ENCODE measurements at places on chromosomes 12 and 14.

DNA sequence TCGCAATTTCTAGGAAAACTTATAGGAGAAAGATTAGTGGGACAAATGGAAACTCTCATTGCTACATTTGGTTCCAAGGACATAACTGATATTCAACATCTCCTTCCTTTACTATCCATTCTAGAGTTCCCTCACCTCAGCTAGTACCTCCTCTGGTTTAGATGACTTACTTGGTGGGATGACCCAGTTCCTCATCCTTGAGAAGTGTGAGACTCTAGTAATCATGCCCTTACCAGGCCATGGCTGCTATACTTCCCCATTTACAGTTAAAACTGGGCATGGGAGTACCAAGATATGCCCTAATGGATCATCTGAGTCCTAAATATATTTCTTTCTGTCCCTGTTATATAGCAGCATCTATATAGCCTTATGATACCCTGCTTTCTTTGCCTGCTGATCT is 58.1 kb downstream of the IFT81 start:
- no peak for DNase-seq

GRCh38 chr14:86626530-86626929 is 1096.6 kb downstream of the FLRT2 start:
- no peak for DNase-seq

GRCh38 chr12:1348606-1349005 is 245.8 kb downstream of the FBXL14 start:
- no peak for DNase-seq

DNA sequence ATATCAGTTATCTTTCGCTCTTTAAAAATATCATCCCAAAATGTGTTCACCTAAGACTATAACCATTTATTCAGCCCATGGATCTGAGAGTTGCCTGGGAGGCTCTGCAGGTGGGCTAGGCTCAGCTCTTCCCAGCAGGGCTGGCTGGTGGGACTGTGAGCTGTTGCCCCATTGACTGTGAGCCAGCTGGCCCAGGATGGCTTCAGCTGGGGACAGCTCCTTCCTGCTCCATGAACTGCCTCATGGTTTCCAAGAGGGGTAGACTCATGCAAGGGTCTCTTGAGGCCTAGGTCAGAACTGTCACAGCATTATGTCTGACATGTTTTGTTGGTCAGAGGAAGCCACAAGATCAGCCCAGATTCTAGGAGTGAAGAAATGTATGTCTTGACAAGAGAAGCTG is 114.1 kb upstream of the E2F7 start:
- no peak for DNase-seq

DNA sequence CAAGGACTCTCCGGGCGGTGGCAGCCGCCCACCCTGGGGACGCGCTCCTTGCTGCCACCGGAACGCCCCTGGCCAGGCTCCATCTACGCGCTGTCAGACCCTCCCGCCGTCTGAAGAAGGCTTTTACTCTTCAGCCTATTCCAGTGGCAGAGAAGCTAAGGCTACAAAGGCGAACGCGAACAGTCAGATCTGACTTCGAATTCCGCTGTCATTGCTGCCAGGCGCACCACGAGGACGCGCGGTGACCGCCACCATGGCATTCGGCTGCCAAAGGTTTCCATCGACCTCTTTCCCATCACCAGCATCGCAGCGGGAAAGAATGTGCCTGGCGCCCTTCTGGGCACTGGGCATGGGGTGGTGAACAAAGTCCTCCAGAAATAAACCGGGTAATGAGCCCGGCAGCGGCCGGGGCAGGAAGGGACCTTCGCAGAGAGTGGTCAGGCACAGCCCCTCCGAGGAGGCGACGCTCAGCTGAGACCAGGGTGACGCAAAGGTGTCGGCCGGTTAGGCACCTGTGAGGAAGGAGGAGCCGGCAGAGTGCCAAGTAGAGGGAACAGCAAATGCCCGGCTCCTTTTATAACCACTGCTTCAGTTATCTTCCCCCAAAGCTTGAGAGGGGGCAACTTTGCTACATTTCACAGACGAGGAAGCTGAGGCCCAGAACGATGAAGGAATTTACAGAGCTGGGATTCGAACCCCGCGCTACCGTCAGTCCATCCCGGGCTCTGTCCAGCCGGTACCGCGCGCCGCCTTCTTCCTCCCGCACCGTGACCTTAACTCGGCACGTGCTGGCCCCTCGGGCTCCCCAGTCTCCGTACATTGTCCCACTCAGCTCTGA is 1.9 kb upstream of the RFX4 start:
- no peak for DNase-seq

GRCh38 chr12:24015833-24016160 is 66.3 kb upstream of the SOX5 start:
- DNase-seq = no peak

DNA sequence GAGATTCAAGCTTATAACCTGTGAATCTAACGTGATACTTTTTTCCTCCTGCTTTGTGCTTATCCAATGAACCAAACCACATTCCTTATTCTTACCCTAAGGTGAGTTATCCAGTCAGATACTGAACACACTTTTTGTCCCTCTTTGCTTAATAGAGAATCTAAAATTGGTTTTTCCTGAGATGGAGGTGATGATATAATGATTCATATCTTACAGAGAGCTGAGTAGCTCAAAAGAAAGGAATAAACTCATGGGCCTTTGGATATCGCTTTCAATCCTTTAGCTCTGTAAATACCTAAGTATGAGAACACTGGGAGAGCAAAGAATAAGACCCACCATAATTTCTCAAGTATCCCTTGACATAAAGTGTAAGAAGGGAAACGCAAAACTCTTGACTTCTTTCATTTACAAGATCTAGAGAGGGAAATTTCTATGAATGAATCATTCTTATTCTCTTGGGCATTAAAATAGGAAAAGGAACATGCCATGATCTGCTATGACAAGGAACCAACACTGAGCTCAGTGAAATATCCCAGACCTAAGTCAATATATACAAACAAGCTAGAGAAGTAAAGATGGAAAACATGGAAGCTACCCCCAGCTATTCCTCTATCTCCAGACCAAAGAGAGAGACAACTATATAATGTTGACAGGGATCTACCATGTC is 81.8 kb upstream of the STAC3 start:
- no peak for DNase-seq

- no peak for DNase-seq
Observed at GRCh38 chr14:36580141-36580855, 2.1 kb downstream of the NKX2-8 start.

DNA sequence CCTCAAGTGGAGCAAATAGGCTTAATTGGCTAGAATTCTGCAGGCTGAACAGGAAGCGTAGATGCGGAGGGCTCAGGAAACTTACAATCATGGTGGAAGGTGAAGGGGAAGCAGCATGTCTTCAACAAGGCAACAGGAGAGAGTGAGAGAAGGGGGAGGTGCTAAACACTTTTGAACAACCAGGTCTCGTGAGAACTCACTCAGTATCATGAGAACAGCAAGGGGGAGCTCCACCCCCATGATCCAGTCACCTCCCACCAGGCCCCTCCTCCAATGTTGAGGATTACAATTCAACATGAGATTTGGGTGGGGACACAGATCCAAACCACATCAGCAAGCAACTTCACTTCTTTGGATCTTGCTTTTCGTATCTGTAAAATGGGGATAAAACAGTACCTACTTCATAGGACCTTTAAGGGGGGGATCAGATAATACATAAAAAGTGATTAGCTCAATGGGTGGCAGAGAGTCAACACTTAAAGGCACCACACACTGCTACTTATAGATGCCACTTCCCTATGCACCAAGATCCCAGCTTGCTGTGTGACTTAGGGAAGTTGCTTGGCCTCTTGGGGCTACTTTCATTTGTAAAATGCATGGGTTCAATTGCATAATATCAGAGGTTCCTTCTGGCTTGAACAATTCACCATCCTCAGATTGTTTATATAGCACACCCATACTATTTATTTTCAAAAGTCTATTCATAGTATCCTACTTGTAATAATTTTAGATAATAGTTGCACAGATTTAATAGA is 184.8 kb upstream of the RPH3A start:
- DNase-seq = no peak

- no peak for DNase-seq
Observed at GRCh38 chr12:128690641-128691040, 133.1 kb downstream of the SLC15A4 start.

DNA sequence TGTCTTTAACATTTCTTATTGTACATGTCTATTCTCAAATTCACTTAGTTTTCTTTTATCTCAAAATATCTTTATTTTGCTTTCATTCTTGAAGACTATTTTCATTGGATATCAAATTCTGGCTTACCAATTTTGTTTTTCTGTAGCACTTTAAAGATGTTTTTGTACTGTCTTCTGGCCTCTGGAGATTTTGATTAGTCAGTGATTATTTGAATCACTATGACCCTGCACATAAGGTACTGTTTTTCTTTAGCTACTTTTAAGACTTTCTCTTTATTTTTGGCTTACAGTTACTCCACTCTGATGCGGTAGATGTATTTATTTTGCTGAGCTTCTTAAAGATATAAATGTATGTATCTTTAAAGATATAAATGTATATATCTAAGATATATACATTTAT is 49.6 kb downstream of the MYRFL start:
- no peak for DNase-seq

- DNase-seq = no peak
Observed at GRCh38 chr12:122155705-122156104, 18.3 kb downstream of the IL31 start.

- DNase-seq = no peak
Observed at GRCh38 chr14:44339862-44340261, 167.2 kb downstream of the FSCB start.

DNA sequence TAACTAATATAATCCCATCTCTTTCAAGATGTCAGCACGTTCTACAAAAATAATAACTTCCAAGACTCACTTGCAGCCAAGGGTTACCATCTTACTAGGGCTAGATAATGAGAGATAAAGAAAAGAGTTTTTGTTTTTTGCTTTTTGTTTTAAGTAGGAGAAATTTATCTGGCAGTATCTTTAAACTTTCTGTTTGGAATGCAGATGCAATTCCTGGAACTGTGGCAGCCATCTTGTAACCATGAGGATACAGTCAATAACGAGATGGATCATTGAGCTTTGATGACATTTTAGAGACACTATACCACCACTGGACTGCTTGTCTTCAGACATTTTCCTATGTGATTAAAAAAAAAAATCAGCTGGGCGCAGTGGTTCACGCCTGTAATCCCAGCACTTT is 171.2 kb upstream of the ARID2 start:
- no peak for DNase-seq

GRCh38 chr12:94769776-94770759 is 119.7 kb upstream of the TMCC3 start:
- no peak for DNase-seq

DNA sequence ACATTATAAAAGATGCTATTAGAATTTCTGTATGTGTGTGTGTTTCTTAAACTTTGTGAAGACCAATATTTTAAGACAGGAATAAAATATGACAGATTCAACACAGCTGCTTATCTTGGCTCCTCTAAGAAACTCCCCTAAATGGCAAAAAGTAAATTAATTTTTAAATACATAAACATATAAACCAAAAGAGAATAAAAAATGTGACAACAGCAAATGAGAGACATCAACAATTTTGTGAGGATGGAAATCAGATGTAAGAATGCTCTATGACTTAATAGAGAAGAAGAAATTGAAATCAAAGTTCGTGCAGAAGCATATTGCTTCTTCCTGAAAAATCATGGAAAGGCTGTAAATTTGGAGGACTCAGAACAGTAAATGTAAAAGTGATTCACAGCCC is 1083.8 kb downstream of the FLRT2 start:
- no peak for DNase-seq

- DNase-seq = no peak
Observed at GRCh38 chr12:77992760-77993159, 162.1 kb downstream of the NAV3 start.

- DNase-seq = no peak
Observed at GRCh38 chr14:20848316-20848954, 42.8 kb upstream of the RNASE3 start.

- no peak for DNase-seq
Observed at GRCh38 chr12:110244372-110244771, 36.7 kb upstream of the ATP2A2 start.

DNA sequence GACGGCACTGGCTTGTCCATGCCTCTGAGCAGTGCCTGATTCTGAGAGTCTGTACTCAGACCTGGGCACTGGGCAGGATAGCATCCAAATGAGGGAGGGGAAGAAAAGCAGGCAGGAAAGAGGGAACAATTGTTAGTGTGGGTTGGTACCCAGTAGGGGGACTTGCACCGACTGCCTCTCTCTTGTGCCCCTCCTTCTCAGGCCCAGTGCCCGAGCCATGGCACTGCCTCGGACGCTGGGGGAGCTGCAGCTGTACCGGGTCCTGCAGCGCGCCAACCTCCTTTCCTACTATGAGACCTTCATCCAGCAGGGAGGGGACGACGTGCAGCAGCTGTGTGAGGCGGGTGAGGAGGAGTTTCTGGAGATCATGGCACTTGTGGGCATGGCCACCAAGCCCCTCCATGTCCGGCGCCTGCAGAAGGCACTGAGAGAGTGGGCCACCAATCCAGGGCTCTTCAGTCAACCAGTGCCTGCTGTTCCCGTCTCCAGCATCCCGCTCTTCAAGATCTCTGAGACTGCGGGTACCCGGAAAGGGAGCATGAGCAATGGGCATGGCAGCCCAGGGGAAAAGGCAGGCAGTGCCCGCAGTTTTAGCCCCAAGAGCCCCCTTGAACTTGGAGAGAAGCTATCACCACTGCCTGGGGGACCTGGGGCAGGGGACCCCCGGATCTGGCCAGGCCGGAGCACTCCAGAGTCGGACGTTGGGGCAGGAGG is 2.2 kb downstream of the NAB2 start:
- DNase-seq = no peak

DNA sequence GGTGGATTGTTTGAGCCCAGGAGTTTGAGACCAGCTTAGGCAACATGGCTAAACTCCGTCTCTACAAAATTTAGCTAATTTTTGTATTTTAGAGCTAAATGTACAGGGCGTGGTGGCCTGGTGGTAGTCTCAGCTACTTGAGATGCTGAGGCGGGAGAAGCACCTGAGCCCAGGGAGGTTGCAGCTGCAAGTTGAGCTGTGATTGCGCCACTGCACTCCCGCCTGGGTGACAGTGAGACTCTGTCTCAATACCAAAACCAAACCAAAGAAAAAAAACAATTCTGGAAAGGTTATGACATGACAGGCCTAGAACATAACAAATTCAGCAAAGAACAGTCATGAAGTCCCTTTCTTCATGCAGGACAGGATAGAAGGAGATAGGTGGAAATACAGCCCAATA is 25.7 kb downstream of the WDR89 start:
- no peak for DNase-seq
